ENCODE measurements at places on chromosomes 12 and 14. TPM values are rescaled to one million over a fixed set of nuclear protein-coding genes. Genes with fewer than 3 reads are reported as not detected.
A peak's percentile ranks its signal among the peaks of the same experiment; 100 is the strongest.

The SLCO1B3 gene
- polyA plus RNA-seq = not detected

The PZP gene
- polyA plus RNA-seq = 0.73 TPM

DNA sequence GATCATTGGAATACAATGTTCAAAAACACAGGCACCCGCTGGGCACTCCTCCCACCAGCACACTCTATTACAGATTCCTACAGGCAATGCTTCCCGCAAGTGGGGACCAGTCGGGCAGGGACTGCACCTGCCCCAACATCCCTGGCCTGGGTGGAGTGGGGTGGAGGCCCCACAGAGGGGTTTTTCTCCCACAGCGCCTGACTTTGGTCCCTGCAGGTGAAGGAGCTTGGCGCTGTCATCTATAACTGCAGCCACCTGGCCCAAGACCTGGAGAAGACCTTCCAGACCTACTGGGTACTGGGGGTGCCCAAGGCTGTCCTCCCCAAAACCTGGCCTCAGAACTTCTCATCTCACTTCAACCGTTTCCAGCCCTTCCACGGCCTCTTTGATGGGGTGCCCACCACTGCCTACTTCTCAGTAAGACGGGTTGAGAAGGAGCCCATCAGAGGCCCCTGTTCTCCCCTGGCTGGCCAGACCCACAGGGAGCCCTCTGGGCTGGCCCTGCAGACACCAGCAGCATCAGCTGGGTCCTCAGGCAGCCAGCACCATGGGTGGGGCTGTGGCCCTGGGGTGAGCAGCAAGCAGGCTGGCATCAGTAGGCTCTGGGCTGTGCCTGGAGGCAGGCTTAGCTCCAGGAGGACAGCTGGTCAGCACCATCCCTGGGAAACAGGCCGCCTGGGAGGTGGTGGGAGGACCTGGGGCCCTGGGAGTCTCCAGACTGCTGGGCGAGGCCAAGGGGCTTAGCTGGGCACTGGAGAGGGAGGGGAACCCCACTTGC lies 6.0 kb downstream of the PLD4 start:
- no peak for DNase-seq

DNA sequence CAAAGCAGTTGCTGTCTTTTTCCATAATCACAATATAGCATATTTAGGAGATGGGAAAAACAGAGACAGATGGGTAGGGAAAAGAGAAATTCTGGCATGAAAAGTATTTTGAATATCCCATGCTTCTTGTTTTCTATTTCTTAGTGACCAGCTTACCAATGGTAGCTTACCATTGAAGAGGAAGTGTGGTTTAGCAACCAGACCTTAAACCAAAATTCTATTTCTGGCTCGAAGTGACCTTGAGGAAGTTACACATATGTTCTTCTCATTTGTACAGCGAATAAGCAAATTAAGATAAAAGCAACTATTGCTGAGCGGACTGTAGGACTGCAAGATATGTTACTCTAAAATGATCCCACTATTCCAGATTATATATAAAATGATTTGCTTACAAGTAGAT lies 82.9 kb downstream of the FGD4 start:
- peak; percentile 71 for DNase-seq

GRCh38 chr14:75539561-75540478 lies 17.6 kb downstream of the BATF start:
- DNase-seq = no peak

- no peak for DNase-seq
These were observed at the start of gene HOXC13 for GRCh38 chr12:53938326-53939140. HOXC13 (plus strand) TSS chr12:53938831; CDS start chr12:53938907, 76 bp downstream.
